GM04504 (cell line): ENCODE measurements at places on chromosomes 1 and 21.

DNA sequence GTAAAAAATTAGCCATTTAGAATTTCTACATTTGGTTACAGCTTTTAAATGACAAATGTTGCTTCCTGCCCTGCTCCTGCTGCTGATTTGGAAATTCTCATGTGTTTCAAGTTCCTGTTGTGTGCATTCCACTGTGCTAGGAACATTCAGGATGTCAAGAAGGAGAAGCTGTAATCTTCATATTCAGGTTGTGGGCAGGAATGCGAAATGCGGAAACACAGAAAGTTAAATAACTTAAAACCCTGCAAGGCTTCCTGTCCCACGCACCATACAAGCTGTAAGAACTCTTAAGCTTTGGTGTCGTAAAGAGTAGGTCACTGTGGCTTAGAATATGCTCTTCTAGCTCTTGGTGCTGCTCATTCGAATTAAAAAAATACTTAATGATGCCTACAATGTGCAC lies 52.6 kb downstream of the S100B start:
- DNase-seq = no peak

DNA sequence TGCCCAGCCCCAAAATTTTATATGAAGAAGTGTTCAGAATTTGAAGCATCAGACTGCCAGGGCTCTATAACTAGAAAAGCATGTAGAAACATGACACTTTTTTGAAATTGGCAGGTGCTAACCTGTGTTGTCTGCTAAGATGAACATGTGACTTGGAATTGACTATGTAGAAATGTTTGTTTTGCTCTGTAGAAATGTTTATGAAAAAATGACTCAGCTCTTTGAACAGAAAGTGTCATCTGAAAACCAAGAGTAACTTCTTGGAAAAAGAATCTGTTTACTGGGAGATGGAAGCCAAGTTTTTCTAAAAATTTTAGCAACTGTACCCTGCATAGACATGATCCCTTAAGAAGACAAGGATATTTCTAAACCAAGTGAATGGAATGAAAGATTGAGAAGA lies 59.2 kb downstream of the LHX9 start:
- DNase-seq = no peak

DNA sequence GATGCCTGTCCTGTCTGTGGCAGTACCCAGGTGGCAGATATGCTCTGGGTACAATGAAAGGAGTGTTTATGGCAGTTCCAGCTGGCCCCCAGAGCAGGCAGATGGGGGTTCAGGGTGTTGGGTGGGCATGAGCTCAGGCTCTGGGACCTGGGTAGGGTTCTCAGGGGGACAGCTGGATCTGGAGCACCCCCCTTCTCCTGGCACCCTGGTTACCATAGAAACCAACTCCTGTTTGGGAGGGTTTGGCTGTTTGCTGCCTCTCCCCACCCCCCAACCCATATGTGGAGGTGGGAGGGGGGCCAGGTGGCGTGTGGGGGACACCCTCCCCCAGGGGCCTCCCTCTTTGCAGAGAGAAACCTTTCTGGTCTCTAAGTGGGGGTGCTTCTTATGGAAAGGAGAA lies 7.1 kb downstream of the FOXO6 start:
- DNase-seq = no peak

DNA sequence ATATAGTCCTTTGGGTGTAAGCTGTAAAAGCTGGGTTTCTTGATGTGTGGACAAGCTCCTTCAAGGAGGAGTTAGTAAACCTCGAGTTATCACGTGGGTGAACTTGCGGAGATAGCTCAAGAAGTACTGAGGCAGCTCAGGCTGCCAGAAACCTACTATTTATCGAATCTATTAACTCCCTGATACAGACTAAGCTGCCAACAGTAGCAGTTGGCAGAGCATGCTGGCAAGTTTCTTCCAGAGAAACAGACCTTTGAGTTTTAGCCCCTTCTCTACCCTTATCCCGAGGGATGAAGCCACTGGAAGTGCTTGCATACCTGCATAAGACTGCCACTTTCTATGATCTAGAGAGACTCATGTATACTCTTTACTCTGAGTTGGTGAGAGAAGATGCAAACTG lies 624.5 kb upstream of the USP24 start:
- DNase-seq = no peak

DNA sequence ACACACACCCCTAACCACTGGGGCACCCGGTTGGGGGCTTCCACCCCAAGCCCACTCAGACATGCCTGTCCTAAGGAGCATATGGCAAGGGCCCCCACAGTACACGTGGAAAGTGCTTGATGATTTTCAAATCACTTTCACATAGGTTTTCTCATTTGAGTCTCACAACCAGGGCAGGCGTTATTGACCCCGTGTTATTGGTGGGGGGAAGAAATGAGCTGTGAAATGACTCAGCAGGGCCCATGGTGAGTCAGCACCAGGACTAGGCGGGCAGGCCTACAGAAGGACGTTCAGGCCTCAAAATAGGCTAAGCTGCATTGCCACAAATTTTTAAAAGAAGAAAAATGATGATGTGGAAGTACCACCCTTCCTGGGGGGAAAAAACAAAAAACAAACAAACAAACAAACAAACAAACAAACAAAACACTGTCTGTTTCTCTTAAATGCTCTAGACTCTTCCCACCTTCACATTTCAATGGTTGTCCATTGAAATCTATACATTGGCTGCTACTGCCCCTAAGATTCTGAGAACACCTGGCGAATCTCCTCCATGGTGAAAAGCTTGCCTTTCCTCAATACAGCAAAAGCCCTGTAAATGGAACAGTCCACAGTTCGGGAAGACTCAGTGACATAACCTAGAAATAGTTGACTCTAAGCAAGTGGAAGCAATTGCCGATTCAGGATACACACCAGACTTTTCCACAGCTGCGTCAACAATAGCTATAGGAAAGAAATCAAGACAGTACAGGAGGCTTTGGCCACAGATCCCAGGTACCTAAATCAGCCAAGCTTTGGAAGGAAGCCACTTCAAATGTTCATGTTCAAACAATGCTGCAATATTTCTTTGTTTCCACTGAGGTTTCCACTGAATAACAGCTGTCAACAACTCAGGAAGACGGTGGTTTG lies 234.7 kb downstream of the TOMM20 start:
- DNase-seq = no peak

DNA sequence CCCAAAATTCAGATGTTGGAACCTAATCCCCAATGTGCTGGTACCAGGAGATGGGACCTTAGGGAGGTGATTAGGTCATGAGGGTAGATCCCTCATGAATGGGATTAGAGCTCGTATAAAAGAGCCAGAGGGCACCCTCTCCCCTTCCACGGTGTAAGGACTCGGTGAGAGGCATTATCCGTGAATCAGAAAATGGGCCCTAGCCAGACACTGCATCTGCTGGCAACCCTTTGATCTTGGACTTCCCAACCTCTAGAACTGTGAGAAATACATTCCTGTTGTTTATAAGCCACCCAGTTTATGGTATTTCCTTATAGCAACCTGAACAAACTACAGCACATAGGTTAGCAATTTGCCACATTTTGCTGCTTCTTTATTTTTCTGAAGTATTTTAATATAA lies 14.5 kb upstream of the JAM2 start:
- DNase-seq = no peak

DNA sequence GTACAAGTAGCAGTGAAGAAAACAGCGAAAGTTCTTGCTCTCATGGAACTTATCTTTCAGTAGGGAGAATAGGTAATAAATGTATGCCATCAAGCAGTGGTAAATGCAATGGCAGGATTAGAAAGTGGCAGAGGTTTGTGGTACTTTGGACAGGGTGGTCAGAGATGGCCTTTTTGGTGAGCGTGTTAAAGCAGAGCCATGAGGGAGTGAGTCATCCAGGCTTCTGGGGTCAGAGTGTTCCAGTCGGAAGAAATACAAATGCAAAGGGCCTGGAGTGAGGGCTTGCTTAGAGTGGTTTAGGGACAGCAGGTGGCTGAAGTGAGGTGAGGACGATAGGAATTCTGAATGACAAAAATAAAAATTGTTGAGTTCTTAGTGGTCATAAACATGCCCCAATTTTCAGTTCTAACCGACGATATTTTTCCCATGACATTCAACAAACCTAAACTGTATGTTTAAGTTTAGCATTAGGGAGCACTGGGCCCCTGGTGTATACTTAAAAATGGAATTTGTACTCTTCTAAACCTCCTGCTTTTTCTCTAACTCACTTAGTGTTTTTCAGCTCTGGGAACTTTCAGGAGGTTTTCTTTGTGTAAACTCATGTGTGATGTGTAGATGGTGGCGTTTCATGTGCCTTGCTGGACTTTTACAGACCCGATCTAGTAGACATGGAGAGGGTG lies 78.2 kb downstream of the MACF1 start:
- no peak for DNase-seq

- DNase-seq = no peak
Measured at GRCh38 chr1:47867438-47868347, 129.5 kb downstream of the TRABD2B start.

GRCh38 chr1:231970684-231971083 lies 344.1 kb downstream of the DISC1 start:
- no peak for DNase-seq

- no peak for DNase-seq
Measured at GRCh38 chr1:155833665-155834295, 23.2 kb downstream of the GON4L start.

DNA sequence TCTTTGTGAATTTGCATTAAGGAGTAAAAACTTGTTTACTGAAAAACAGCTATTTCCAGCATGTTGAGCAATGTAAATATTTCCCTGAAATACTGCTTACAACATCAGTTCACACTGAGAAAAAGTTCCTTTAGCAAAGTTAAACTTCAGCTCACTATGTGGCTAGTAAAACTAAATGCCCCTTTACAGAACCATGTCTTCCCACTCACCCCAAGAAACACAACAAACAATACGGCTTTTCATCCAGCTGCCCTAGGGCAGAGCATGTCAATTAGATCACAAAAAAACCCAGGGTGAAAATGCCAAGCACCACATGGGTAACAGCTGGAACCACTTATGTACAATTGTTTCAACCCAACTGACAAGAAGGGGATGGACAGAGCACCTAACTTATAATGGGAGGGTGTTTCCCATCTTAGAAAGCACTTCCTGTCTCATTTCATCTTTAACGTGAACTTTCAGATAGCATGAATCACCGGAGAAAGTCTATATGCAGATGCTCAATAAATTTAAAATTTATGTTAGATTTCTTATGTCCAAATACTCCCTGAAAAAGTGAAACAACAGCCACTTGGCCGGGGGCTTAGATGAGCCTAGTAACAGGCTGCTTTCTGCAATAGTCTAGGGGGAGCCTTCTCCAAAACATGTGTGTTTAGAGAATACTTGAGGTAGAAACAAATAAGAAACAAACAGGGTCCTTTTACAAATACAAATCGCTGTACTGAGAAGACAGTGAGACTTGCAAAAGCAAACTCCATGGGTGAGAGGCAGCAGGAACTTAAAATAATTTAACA lies 6.6 kb downstream of the NID1 start:
- peak; percentile 51 for DNase-seq

GRCh38 chr1:68495532-68495931 lies 1.4 kb downstream of the DEPDC1 start:
- DNase-seq = no peak

DNA sequence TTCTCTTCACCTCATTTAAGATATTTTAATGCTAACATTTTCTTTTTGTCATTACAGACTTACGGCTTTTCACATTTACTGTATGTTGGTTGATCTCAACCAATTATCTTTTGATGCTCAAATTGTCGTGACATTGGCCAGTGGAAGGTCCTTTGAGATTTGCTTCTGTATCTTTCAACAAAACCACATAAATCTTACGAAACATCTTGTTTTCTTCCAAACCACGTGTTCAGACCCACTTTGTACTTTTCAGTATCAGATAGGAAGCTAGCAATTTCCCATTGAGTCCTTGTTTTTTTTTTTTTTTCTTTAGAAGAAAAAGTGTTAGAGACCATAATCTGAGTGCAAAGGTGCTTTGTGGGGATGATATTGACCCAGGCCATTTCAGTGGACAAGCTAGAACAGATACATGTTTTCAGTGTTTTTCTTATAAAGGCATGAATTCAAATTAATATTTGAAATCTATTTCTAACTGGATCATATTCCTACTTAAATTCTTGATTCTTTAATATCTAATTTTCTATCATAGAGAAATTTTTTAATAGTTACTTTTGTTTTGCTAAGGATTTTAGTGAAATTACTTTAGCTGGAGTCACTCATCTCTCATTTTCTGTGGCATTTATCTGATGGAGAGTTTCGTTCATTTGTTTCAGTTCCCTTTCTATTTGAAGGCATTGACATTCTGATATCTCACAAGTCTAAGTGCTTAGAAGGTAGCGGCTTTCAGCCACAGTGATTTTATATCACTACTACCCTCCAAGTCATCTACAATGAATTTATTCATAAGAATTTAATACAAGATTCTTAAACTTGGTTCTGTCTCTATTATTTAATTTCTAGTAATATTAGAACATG lies 26.7 kb downstream of the ATG4C start:
- no peak for DNase-seq

GRCh38 chr1:40039245-40039756 lies 1.2 kb upstream of the CAP1 start:
- no peak for DNase-seq

DNA sequence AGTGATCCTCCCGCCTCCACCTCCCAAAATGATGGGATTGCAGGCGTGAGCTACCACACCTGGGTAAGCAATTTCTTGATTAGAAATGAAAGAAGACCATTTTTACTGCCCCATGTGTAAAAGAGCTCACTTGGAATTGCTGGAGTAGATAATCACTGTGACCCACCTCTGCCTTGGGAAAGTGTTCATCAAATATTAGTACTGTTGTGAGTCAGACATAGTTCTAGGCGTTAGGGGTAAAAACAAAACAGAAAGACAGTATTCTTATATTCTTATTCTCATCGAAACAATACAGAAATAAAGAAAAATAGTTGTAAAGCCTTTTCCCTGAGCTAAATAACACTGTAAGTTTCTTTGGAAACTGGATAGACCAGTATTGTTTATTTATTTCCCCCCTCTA lies 36.2 kb downstream of the CELF3 start:
- DNase-seq = no peak

GRCh38 chr1:186374303-186375151 lies 526 bp downstream of the TPR start:
- DNase-seq = no peak

- DNase-seq = no peak
Measured at GRCh38 chr1:35924838-35925237, 6.1 kb upstream of the AGO3 start.

- no peak for DNase-seq
Measured at GRCh38 chr1:6504887-6505286, 13.4 kb upstream of the PLEKHG5 start.

- no peak for DNase-seq
Measured at GRCh38 chr1:24139841-24140425, 3.0 kb downstream of the IL22RA1 start.

- no peak for DNase-seq
Measured at GRCh38 chr21:44738621-44739020, 27.2 kb upstream of the TSPEAR start.

- no peak for DNase-seq
Measured at GRCh38 chr1:227907439-227908015, 40.2 kb downstream of the WNT9A start.

DNA sequence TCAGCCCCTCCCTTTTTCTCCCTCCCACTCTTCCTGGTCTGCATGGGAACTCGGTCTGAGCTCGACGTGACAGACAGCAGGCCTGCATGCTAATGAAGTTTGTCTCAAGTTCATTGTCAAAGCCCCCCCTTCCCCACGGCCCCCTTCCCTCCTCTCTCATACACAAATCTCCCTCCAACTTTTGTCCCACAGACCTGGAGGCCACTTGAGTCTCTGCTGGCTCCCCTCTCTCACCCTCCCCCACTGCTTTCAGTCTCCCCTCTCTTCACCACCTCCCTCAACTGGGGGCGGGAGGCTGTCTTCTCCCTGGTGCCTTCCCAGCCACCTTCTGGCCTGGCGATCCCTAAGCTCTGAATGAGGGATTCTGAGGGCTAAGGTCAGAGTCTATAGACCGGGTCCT lies 61.3 kb downstream of the RHBG start:
- DNase-seq = no peak
